ENCODE measurements at places on chromosomes 4 and X.

DNA sequence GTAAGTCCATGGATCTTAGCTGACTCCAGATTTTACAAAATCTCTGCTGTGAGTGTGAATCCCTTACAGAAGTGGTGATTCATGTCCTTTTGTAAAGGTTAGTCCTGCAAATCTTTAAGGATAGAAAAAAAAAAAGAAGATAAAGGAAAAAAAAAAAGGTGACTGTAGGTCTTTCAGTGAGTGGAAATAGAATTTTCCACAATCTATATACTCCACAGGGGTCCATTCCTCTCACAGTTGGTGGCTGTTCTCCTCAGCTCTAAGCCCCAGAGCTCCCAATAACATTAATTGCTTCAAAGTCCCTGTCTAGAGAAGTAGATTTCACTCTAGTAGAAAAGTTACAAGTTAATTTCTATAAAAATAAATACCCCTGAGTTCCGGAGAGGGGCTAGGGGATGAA, 189.1 kb downstream of the NDST4 start:
- no peak for DNase-seq

DNA sequence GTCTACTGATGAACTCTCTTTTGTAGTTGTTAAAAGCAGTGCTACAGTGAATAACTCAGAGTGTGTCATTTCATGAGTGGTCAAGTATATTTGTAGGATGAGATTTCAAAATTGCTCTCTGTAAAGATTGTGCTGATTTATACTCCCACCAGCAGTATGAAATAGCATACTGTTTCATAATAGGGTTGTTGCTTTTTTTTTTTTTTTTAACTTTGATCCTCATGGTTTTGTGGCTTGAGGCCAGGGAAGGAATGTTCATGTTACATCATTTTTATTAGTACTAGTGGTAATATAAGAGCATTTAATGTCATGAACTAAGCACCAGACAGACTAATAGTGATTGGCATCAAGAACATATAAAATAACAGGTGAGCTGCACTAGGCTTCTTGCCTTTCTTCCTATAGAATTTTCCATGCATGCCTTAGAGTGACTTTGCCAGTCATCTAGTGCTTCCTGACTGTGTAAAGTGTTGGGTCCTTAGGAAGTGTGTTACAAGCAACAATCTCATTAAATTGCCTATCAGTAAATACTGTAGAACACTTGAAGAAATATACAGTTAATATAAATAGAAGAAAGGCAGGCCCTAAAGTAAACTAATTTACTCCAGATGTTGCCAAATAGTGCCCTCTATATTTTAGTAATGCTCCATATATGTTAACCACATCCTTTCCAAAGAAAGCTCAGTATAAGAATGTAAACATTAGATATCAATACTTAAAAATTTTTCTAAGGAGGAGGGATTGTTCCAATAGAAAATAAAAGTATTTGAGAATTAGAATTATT, 38.6 kb upstream of the MSMO1 start:
- no peak for DNase-seq

- no peak for DNase-seq
Observed at GRCh38 chr4:147288512-147288911, 192.4 kb upstream of the EDNRA start.

DNA sequence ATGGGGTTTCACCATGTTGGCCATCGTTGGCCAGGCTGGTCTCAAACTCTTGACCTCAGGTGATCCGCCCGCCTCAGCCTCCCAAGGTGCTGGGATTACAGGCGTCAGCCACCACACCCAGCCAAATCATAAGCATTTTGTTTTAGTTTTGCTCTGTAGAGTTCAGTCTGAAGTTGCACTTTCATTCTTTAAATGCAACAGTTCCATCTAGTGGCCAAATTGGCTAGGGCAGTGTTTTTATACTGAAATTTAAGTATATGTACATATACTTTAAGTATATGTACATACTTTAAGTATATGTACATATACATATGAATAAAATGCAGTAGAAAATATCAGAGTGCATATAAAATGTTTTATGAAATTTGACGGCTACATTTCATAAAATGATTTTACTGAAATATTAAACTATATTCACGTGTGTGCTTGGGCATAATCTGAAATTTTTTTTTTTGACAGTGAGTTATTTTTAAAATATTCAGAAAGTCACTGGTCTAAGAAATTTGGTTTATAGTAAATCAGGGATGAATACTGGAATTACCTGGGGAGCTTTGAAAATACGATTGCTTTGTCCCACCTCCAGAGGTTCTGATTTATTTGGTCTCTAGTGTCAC, 145.5 kb downstream of the NWD2 start:
- DNase-seq = peak; percentile 34
